ENCODE measurements at places on chromosomes 4 and X. TPM values are rescaled to one million over a fixed set of nuclear protein-coding genes. Genes with fewer than 3 reads are reported as not detected.
A peak's percentile ranks its signal among the peaks of the same experiment; 100 is the strongest.

DNA sequence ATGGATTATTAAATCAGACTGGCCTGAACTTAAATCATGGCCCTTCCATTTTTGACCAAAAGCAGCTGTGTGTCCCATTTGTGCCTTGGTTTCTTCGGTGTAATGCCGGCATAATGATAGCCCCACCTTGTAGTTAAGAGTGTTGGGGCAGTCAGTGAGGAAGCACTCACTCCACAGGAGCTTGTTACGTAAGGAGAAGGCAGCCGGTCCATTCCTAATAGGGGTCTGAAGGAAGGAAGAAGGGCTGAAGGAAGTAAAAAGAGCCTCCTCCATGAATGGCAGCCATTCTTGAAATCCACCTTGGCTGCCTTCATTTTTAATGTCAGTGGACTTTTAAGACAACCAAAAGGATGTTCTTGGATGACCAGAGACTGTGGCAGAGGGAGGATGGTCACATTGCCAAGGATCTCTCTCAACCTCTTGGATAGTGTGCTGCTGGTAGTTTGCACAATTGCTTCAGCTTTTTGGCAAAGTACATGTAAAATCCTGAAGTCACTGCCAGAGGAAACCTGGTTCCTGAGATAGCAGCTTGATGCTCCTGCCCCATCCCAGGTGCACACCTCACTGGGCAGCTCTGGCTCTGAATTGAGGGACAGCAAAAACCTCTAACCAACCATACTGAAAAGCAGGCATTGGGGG lies 113.5 kb downstream of the PTTG2 start:
- DNase-seq = no peak

GRCh38 chrX:56120242-56120641 lies 111.9 kb upstream of the KLF8 start:
- DNase-seq = no peak

GRCh38 chrX:18677161-18677869 lies 5.4 kb upstream of the RS1 start:
- DNase-seq = no peak

DNA sequence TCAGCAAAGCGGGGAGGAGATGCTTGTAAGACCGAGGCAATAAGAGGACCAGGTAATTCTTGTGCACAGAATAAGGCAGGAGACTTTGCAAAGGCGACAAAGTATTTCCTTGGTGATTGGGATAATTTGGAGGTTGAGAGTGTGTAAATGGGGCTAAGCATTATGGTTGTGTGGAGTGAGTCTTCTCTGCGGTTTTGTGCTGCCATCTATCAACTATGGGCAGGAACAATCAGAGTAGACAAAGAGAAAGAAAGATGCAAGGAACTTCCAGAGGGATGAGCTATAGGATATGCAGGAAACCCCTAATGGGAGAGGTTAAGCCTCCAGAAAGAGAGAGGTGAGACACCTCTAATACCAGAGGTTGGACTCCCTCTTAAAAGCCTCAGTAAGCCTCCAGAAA lies 339.8 kb downstream of the PAPSS1 start:
- no peak for DNase-seq

DNA sequence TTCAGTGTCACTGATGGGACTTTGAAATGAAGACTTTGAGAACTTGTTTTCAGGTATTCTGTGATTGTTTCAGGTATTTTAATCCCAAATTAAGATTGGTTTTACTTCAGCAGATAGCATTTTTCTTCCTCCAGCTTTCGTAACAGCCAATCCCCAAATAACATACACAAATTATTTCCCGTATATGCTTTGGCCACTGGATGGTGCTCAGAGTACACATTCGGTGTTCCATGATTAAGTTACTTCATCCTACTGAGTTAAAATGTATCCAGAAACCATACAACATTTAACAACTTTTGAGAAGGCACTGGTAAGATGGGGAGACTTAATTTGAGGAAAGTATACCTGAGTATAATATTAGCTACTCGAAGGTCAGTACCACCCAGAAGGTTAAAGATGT lies 233.4 kb upstream of the FAM47A start:
- DNase-seq = no peak

DNA sequence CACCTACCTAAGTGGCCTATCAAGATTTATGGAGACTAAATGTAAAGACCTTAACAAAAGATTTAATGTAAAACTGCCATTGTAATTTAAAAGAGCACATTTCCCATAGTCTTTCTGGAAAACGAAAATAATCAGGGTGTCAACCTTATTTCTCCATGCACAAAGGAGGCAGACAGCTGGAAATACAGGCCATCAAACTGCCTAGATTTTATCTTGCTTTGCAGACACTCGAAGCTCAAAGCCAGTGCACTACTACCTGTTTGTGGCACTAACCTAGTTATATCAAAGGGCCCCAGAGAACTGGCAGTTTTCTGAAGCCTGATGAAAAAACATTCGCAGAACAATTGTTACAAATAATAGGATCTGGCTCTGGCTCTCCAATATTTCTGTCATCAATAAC lies 863.9 kb downstream of the STPG2 start:
- DNase-seq = no peak

DNA sequence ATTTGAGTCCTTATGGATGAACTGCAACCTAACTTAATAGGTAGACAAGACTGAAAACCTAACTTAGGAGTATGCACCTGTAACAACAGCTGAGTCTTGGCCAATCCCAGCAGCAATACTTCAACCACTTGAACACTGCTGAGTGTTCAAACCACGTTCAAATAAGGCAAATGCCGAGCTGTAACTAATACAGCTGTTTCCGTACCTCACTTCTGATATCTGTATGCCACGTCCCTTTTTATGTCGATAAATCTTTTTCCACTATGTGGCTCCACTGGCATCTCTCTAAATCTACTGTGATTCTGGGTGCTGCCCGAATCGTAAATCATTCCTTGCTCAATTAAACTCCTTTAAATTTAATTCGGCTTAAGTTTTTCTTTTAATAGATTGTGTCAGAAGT lies 459.7 kb downstream of the INPP4B start:
- DNase-seq = no peak

DNA sequence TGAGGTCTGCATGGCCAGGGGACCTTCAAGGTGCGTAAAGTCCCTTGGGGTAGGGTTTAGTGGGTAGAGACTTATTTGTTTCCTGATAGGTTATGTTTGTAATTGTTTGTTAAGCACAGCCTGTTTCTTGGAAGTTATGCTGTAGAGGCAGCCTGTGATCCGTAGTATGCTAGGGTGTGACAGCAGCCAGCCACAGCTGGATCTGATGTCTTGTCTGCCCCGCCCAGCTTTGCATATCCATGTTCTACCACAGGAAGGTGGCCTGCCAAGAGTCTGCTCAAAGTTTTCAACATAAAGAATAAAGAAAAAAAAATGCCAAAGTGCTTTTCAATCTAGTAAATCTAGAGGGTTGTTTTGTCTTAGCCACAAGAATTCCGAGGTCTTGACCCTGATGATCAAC lies 19.1 kb upstream of the PRRG3 start:
- DNase-seq = no peak

- no peak for DNase-seq
Observed at GRCh38 chrX:68196939-68197791, 236.1 kb downstream of the OPHN1 start.

- no peak for DNase-seq
Observed at GRCh38 chrX:68865300-68865699, 36.5 kb downstream of the EFNB1 start.

DNA sequence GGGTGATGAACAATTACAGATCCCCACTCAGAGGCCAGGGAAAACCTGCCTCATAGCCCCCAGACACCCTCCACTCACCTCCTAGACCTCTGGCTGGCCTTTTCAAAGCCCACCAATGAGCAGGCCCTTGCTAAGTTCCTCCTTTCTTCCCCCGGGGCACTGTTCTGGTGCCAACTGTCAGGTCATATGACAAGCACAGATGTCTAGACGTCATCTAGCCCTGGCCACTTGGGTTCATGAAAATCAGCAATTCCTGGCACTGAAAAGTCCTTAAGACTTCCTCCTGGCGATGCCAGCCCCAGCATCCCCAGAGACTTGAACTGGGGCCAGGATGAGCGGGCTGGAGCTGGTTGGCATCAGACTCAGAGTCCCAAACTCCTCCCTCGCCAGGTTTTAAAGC lies 115.6 kb upstream of the NALF2 start:
- no peak for DNase-seq

GRCh38 chr4:147174591-147174990 lies 228.9 kb upstream of the TTC29 start:
- peak; percentile 84 for DNase-seq

DNA sequence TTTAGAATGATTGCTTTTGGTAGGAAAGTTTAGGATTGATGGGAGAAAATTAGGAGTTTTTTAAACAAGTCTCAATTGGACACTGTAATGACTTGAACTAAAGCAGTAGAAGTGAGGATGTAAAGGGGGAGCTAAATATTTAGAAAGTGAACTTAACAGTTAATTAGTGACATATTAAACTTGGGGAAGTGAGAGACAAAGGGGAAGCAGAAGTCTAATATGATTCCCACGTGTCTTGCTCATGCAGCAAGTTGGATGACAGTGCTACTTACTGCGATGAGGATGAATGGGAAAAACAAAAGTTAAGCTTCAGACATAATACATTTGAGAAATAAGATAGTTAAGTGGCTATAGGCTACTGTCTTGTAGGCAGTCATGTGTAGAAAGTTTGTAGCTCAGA lies 110.4 kb downstream of the RPA4 start:
- no peak for DNase-seq

DNA sequence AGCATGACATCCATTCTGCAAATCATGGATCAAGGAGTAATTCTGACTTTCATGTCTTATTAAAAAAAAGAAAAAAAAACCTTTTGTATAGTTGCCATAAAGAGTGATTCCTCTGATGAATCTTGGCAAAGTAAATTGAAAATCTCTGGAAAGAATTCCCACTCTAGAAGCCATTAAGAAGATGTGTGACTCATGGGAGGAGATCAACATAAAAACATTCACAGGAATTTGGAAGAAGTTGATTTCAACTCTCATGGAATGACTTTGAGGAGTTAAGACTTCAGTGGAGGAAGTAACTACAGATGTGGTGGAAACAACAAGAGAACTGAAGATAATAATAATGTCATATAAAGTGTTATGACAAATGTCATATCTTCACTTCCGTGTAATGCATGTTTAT lies 204.2 kb downstream of the PABPC4L start:
- no peak for DNase-seq

DNA sequence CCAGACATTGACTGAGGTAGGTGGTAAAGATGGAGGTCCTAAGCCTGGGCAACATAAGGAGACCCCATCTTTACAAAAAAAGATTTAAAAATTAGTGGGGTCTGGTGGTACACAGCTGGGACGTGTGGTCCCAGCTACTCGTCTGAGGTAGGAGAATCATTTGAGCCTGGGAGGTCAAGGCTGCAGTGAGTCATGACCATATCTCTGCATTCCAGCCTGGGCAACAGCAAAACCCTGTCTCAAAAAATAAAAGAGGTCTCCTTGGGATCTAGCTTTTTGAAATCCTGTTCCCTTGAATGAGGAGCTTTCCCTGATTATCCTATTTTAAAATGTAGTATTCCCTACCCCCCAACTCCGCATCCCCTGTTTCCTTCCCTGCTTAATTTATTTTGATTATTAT lies 78.7 kb upstream of the OGT start:
- no peak for DNase-seq

- no peak for DNase-seq
Observed at GRCh38 chr4:88216395-88216794, 58.0 kb upstream of the ABCG2 start.

- DNase-seq = no peak
Observed at GRCh38 chrX:109954333-109954732, 48.6 kb upstream of the TMEM164 start.

DNA sequence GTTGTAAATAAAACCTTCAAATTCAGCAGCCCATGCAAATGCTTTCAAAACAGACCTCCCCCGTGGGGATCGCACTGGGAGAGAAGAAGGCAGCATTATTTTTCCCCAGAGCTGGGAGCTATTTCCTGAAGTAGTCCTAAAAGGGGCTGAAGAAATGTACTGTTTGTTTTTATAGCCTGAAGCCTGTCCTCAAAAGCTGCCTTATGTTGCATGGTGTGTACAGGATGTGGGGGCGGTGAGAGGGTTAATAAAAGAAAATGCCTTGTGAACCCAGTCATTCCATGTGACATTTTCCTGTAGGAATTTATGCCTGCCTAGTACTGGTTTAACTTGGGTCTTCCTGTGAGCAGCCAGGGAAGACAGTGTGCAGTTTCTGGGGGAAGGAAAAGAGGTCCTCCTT lies 144.1 kb downstream of the SOWAHB start:
- no peak for DNase-seq

DNA sequence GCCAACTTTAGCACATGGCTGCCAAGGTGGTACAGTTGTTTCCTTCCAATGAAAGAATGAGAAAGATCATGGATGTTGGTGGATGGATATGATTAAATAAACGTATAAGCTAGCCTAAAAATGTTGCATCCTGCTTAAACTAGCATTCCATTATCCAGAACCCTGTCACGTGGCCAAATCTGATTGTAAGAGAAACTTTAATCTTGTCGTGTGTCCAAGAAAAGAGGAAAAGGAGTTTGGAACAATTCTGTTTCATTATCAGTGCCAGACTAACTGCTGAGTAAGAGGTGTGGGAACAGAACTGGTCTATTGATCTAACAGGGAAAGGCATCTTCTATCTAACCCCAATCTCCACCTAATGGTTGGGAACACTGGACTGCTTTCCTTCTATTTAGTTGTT lies 325.2 kb upstream of the BMP3 start:
- no peak for DNase-seq

DNA sequence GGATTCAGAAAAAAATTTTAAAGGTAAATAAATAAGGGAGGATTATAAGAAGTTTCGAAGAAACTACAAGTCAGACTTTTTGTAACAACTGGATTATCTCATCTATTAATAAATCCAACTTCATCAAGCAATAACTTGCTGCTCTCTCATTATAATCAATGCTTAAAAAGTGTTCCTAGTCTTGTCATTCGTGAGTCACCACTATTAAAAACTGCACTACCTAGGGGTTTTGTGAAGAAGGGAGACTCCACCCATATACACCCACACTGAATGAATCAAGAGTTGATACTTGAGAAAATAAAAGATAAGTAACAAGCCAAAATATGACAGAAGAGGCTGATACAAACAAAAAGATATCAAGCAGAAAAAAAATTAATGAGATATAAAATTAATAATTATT lies 360.5 kb downstream of the ZNF674 start:
- DNase-seq = no peak

DNA sequence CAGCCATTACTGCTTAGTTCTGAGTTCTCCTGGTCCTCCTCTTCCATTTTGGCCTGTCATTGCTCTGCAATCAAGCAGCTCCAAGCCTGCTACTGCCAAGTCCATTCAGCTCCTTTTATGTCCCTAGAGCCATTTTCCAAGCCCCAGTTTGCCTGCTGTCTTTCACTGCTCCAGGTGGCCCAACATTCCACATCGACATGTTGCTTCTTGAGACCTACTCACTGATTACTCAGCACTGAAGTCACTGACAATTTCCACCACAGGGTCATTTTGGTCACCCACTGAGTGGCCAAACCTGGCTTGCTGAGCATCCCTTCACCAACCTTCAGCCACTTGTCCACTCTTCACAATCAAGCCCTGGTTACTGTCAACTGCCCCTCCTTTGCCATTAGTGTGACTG lies 27.2 kb downstream of the LRIT3 start:
- DNase-seq = no peak

HS6ST2 gene
- 2.0 TPM for total RNA-seq

DCK gene
- 15.2 TPM for total RNA-seq

STPG2 gene
- 1.1 TPM for total RNA-seq

NSD2 gene
- 51.2 TPM for total RNA-seq

GSX2 gene
- not detected for total RNA-seq

HTN1 gene
- total RNA-seq = not detected

PLRG1 gene
- total RNA-seq = 69.7 TPM

LIMCH1 gene
- total RNA-seq = 83.9 TPM

BANK1 gene
- 7.4 TPM for total RNA-seq

Measured in kidney (tissue), 22 donors.